ENCODE measurements at places on chromosomes 6 and 20. TPM values are rescaled to one million over a fixed set of nuclear protein-coding genes. Genes with fewer than 3 reads are reported as not detected.

GRCh38 chr20:49690899-49691620 is 22.6 kb downstream of the B4GALT5 start:
- peak; percentile 59 for DNase-seq

ADAM33 gene
- total RNA-seq: not detected

- DNase-seq: peak; percentile 98
Measured at GRCh38 chr20:58014628-58015315, 213.7 kb downstream of the ANKRD60 start.

DNA sequence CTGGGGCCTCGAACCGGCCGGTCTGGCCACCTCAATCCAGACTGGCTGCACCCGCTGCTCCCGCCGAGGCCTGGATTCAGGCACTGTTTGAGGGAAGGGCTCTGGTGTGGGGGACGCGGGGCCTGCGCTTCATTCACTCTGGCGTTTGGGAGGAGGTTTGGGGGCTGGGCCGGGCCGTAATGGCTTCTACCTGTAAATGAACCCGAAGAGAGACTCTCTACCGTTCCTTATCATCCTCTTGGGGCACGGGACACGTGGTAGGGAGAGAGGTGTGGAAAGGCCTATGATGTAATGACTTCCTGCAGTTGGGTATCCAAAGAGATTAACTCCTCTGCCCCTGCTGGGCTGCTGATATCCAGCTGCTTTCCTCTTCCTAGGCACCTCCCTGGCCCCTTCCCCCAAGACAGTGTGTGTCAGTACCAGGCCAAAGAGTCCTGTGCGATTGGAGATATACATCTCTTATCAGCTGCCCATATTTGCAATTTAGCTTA is 1.8 kb downstream of the FOXO3 start:
- DNase-seq: peak; percentile 71

DNA sequence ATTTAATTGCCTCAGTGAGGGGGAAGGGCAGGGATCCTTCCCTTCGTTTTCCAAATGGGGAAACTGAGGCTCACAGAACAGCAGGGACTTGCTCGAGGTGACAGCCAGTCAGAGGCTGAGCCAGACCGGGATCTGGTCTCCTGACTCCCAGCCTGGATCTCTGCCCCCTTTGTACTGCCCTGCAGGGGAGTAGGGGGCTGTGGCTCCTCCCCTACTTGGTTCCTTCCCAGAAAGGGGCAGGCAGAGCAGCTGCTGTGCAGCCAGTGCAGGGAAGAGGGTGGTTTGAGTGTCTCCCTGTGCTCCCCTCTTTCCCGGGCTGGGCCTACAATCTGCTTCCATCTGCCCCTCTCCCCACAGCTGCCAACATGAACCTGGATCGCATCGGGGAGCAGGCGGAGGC is 37.6 kb downstream of the UQCC2 start:
- DNase-seq: no peak

DNA sequence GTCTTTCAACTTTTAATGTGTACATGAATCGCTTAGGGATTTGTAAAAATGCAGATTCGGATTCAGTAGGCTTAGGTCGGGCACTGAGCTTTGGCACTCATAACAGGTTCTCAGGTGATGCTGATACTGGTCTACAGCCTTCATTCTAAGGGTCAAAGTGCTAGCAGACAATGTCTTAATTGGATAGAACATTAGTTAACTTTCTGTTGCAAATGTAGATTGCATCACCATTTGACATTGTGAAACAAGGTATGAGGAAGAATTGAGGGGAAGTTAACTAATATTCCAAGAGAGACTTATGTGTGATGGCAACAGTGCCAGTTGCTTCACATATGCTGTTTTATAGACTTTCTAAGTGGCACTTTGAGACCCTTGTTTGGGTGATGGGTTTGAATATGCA is 86.9 kb downstream of the MLIP start:
- DNase-seq: no peak

GRCh38 chr6:141914646-141915045 is 218.1 kb upstream of the GJE1 start:
- peak; percentile 3 for DNase-seq

Measured in PC-3 (cell line).